ENCODE measurements at places on chromosomes 13 and 19. TPM values are rescaled to one million over a fixed set of nuclear protein-coding genes. Genes with fewer than 3 reads are reported as not detected.

Gene IGFL4
- not detected for total RNA-seq

Gene EBPL
- total RNA-seq = 183 TPM

Gene POU4F1
- not detected for total RNA-seq

Gene ZNF154
- total RNA-seq = not detected

Gene CFAP97D2
- not detected for total RNA-seq

Gene ZNF726
- total RNA-seq = 19.3 TPM

Gene SLITRK5
- total RNA-seq = not detected

- no peaks in the 10 kb centered on the region for H3K27me3 ChIP-seq
- no peak overlapping the region for H3K4me3 ChIP-seq
- no peaks in the 10 kb centered on the region for H3K36me3 ChIP-seq
- no peak for DNase-seq
- H3K4me1 ChIP-seq = no peaks in the 10 kb centered on the region
These were observed 84.0 kb upstream of the SLC7A1 start for GRCh38 chr13:29679396-29680053.

GRCh38 chr19:10682397-10683063 is 18.7 kb upstream of the QTRT1 start:
- no peaks in the 10 kb centered on the region for H3K27me3 ChIP-seq
- DNase-seq = no peak
- H3K27ac ChIP-seq = no peak overlapping the region
- H3K4me1 ChIP-seq = no peaks in the 10 kb centered on the region

- no peak overlapping the region for H3K27ac ChIP-seq
- no peaks in the 10 kb centered on the region for H3K27me3 ChIP-seq
- no peaks in the 10 kb centered on the region for H3K36me3 ChIP-seq
- no peak for DNase-seq
- H3K4me3 ChIP-seq = no peak overlapping the region
- H3K4me1 ChIP-seq = peaks cover 12% of the 10 kb centered on the region
These were observed 5.3 kb downstream of the FAM187B start for GRCh38 chr19:35223084-35223790.

DNA sequence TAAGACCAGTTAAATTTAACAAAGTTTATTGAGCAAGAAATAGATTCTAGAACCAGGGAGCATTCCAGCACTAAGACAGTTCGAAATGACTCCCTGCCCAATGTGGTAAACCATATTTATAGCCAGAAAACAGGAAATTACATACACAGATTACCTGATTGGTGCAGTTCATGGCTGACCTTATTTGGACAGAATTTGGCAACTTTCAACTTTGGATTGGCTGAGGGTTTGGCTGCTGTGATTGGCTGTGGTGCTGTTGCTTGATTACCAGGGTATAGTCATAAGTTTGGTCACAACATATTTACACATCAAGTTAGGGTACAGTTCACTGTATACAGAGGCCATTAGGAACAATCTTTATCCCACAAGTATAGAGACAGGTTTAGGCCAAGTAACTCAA is 984.8 kb upstream of the MIR17HG start:
- DNase-seq = no peak
- H3K4me3 ChIP-seq = no peak overlapping the region
- no peaks in the 10 kb centered on the region for H3K4me1 ChIP-seq
- no peaks in the 10 kb centered on the region for H3K36me3 ChIP-seq
- no peaks in the 10 kb centered on the region for H3K27me3 ChIP-seq

GRCh38 chr19:46748325-46749109 is 2.3 kb upstream of the STRN4 start:
- no peak overlapping the region for H3K4me3 ChIP-seq
- DNase-seq = peak; percentile 88
- H3K27ac ChIP-seq = no peak overlapping the region
- peaks cover 29% of the 10 kb centered on the region for H3K4me1 ChIP-seq
- H3K36me3 ChIP-seq = 0 out of 2 replicates have a peak, but pooled peaks cover 4% of the 10 kb centered on the region
- no peaks in the 10 kb centered on the region for H3K27me3 ChIP-seq

DNA sequence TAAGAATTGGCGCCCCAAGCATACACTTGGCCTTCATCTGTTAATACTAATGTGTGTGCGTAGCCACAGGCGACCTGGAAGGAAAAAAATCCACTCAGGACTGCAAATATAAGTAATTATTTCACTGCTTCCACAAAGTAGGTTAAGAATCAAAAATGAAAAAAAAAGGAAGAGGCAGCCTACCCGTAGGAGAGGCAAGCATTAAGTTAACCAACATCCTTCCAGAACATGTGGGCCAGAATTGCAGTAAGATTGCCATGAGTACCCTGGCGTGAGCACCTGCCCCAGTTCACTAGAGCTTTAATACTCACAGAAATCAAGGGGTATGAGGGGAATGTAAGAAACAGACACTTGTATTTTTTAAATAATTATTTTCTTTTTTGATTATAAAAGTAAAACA is 22.2 kb downstream of the RCBTB2 start:
- H3K27ac ChIP-seq = no peak overlapping the region
- no peaks in the 10 kb centered on the region for H3K27me3 ChIP-seq
- H3K36me3 ChIP-seq = no peaks in the 10 kb centered on the region
- DNase-seq = peak; percentile 39

DNA sequence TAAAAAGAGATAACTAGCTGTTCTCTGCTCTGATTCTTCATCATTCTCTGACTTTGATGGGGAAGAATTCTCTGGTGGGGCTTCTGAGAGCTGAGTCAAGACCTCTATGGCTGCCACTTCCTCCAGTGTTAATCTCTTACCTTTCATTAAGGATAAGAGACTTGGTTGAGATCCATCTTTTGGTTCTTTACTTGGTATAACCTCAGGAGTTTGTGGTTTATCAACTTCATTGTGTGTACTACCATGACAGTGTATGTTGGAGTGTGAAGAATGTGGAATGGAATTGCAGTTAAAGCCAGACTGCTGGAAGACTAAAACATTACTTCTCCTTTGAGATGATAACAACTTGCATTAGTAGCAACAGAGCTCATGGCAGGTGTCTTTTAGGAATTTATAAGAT is 222.0 kb downstream of the SLITRK5 start:
- H3K27ac ChIP-seq = no peak overlapping the region
- H3K4me1 ChIP-seq = peaks cover 16% of the 10 kb centered on the region
- no peak overlapping the region for H3K4me3 ChIP-seq
- no peaks in the 10 kb centered on the region for H3K27me3 ChIP-seq

GRCh38 chr13:110251193-110251819 is 55.7 kb downstream of the COL4A1 start:
- no peak for DNase-seq
- no peak overlapping the region for H3K27ac ChIP-seq
- no peaks in the 10 kb centered on the region for H3K36me3 ChIP-seq
- H3K27me3 ChIP-seq = no peaks in the 10 kb centered on the region
- no peak overlapping the region for H3K4me3 ChIP-seq

DNA sequence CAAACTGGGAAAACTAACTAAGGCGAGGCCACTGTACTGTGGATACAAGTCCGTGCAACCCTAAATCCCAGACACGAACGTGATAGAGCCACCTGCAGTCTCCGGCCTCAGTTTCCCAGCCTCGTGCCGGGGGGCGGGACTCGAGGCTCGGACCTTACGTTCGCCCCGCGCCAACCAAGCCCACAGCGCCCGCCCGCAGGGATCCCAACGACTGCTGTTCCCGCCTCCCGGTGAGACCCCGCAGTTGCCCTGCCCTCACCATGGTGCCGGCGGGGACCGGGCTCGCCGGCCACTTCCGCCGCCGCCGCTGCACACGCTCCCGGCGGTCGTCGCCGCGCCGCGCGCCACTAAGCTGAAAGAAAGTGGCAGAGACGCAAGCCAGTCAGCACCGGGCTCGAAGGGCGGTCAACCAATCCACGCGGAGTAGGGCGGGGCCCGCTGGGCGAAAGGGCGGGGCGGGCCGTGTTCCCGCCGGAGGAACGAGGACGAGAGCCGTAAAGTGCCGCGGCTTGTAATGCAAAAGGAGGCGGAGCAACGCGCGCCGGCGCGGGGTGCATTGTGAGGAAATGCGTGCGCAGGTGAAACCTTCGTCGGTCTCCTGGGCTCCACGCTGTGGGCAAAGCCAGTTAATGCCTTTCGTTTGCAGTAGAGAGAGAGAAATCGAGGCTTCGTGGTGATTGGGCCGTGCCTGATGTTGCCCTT is at the start of gene LSM4:
Gene LSM4, minus strand, starts transcription at position 318 of the 702 bp plus-strand sequence. Its CDS starts 56 bp downstream, at position 262.
- H3K4me1 ChIP-seq = peaks cover 19% of the 10 kb centered on the region
- no peaks in the 10 kb centered on the region for H3K36me3 ChIP-seq
- H3K4me3 ChIP-seq = peak within 1 kb of the TSS; percentile 91
- peak within 1 kb of the TSS; percentile 84 for H3K27ac ChIP-seq

- H3K4me3 ChIP-seq = no peak overlapping the region
- H3K27me3 ChIP-seq = no peaks in the 10 kb centered on the region
- H3K4me1 ChIP-seq = no peaks in the 10 kb centered on the region
- no peak for DNase-seq
- no peak overlapping the region for H3K27ac ChIP-seq
These were observed 268.8 kb downstream of the KLF5 start for GRCh38 chr13:73327579-73327978.

GRCh38 chr19:28358633-28359032 is 854.3 kb downstream of the UQCRFS1 start:
- no peak overlapping the region for H3K4me3 ChIP-seq
- no peak for DNase-seq
- H3K27ac ChIP-seq = no peak overlapping the region
- no peaks in the 10 kb centered on the region for H3K36me3 ChIP-seq

- H3K4me3 ChIP-seq = no peak overlapping the region
- no peaks in the 10 kb centered on the region for H3K27me3 ChIP-seq
- DNase-seq = no peak
- H3K36me3 ChIP-seq = no peaks in the 10 kb centered on the region
- H3K27ac ChIP-seq = peak overlapping the region; percentile 14
These were observed 109.4 kb downstream of the RFC3 start for GRCh38 chr13:33927315-33927714.

DNA sequence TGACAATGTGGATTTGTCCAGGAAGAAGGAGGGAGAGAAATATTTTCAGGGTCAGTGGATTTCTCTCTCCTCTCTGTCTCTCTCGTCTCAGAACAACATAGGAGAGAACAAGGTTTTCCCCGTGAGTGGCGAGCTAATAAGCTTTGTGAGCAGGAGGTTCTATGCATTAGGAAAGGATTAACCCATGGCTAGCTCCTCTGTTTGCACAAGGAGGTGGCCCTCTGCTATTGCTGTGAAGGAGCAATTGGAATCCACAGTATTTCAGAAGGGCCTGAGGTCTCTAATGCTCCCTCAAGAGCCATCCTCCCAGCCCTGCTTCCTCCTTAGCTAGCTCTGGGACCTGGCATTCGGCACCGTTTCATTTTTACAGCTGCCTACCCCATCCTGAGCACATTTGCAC is 288.9 kb upstream of the MAB21L1 start:
- no peaks in the 10 kb centered on the region for H3K4me1 ChIP-seq
- no peak for DNase-seq
- no peaks in the 10 kb centered on the region for H3K27me3 ChIP-seq
- no peaks in the 10 kb centered on the region for H3K36me3 ChIP-seq

GRCh38 chr19:10085641-10086590 is at the start of gene SHFL:
Gene SHFL (plus strand): TSS chr19:10086317. CDS start chr19:10086428, 111 bp downstream.
- H3K4me3 ChIP-seq = peak within 1 kb of the TSS; percentile 100
- DNase-seq = peak; percentile 94
- H3K27me3 ChIP-seq = no peaks in the 10 kb centered on the region
- H3K27ac ChIP-seq = 0 out of 2 replicates have a peak within 1 kb of the TSS, but pooled peaks have one; percentile 18
- H3K4me1 ChIP-seq = peaks cover 12% of the 10 kb centered on the region
- no peaks in the 10 kb centered on the region for H3K36me3 ChIP-seq

GRCh38 chr19:1853295-1854038 is 5.2 kb upstream of the REXO1 start:
- H3K36me3 ChIP-seq = no peaks in the 10 kb centered on the region
- peak overlapping the region; percentile 54 for H3K27ac ChIP-seq

DNA sequence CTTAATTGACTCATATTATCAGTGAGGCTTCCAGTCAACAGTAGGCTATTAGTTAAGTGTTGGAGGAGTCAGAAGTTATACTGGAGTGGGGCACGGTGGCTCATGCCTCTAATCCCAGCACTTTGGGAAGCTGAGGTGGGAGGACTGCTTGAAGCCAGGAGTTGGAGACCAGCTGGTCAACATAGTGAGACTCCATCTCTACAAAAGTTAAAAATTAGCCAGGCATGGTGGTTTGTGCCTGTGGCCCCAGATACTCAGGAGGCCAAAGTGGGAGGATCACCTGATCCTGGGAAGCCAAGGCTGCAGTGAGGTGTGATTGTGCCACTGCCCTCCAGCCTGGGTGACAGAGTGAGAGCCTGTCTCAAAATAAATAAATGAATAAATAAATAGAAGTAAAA is 53.2 kb downstream of the COMP start:
- H3K36me3 ChIP-seq = no peaks in the 10 kb centered on the region
- peaks cover 3% of the 10 kb centered on the region for H3K4me1 ChIP-seq
- no peak overlapping the region for H3K27ac ChIP-seq
- no peak for DNase-seq
- no peak overlapping the region for H3K4me3 ChIP-seq

DNA sequence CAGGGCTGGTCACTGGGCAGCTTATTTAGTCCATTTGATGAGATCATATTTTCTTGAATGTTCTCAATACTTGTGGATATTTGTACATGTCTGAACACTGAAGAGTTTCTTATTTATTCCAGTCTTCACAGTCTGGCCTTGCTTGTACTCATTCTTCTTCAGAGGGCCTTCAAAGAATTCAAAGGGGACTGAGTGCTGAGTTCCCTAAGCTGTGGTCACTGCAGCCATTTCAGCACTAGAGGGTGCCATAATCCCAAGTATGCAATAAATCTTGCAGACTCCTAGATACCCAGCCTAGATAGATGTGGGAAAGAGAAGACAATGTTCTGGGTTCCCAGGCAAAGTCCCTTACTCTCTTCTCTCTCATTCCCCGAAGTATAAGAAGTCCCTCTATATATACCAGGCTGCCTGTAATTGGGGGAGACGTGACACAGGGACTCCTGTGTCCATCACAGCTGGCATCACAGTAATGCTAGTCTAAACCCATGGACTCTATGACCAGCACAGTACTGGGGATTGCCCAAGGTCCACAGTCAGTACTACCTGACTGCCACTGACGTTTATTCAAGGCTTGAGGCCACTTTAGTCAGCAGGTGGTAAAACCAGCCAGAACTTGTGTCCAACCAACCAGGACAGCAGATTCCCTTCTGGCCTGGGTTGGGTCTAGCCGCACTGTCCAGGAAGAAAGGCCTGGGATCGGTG is 8.9 kb upstream of the VN1R1 start:
- no peak overlapping the region for H3K27ac ChIP-seq
- H3K4me3 ChIP-seq = no peak overlapping the region
- DNase-seq = peak; percentile 92

- no peaks in the 10 kb centered on the region for H3K36me3 ChIP-seq
- H3K4me3 ChIP-seq = no peak overlapping the region
- H3K4me1 ChIP-seq = no peaks in the 10 kb centered on the region
- no peak for DNase-seq
- H3K27ac ChIP-seq = no peak overlapping the region
These were observed 12.2 kb downstream of the SPPL2B start for GRCh38 chr19:2340496-2341243.

GRCh38 chr19:58350001-58350861 is 3.1 kb downstream of the A1BG start:
- H3K36me3 ChIP-seq = no peaks in the 10 kb centered on the region
- H3K27me3 ChIP-seq = no peaks in the 10 kb centered on the region
- DNase-seq = no peak
- H3K4me3 ChIP-seq = no peak overlapping the region
- no peak overlapping the region for H3K27ac ChIP-seq
- peaks cover 22% of the 10 kb centered on the region for H3K4me1 ChIP-seq

GRCh38 chr19:47643281-47643680 is 34.3 kb downstream of the BICRA start:
- no peaks in the 10 kb centered on the region for H3K36me3 ChIP-seq
- no peak overlapping the region for H3K4me3 ChIP-seq
- no peaks in the 10 kb centered on the region for H3K27me3 ChIP-seq
- DNase-seq = no peak

- DNase-seq = no peak
- no peaks in the 10 kb centered on the region for H3K27me3 ChIP-seq
- no peaks in the 10 kb centered on the region for H3K4me1 ChIP-seq
- H3K4me3 ChIP-seq = no peak overlapping the region
These were observed 61.1 kb upstream of the GPR12 start for GRCh38 chr13:26821672-26822071.
